Spinal cord (tissue), 10 donors: ENCODE measurements at places on chromosomes 11 and 22.

DNA sequence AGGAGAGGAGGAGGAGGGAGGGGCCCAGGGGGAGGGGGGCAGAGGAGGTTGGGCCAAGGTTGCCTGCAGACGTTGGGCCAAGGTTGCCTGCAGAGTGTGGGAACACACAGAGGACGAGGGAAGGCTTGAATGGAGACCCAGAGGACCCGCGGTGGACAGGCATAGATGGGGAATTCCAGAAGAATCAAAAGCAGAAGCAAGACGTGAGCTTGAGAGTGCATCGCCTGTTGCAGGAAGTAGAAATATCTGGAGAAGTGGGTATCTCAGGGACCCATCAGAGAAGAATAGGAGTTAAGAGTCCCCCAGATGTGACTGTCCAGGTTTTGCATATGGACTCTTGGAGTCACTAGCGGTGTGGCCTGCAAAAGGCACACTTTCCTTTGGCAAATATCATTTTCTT, 670.2 kb downstream of the TBC1D22A start:
- no peak overlapping the region for H3K4me3 ChIP-seq
- H3K36me3 ChIP-seq: no peaks in the 10 kb centered on the region
- no peaks in the 10 kb centered on the region for H3K4me1 ChIP-seq

DNA sequence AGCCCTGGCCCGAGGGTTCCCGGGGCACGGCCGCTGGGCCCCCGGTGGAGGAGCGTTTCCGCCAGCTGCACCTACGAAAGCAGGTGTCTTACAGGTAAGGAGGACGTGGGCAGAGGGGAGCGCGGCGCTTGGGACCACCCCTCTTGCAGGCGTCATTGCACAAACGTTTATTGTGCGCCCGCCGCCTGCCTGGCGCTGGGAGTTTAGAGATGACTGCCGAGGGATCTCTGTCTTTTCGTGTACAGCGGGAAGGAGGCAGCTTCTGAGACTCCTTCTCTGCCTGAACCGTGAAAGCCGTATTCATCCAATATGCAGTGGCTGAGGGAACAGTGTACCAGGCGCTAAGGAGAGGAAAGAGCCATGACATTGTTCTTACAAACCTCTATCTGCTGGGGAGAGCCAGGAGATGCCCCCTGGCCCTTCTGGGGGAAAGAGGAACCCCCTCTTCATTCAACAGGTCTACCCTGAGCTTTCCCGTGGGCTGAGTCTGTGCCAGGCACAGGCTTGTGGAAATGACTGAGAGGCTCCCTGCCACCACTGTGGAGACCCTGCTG, 13.8 kb upstream of the DGKZ start:
- H3K27ac ChIP-seq: no peak overlapping the region
- H3K4me1 ChIP-seq: peaks cover 64% of the 10 kb centered on the region
- H3K36me3 ChIP-seq: no peaks in the 10 kb centered on the region
- peak overlapping the region; percentile 28 for H3K4me3 ChIP-seq
- peak; percentile 87 for DNase-seq
- peaks cover 17% of the 10 kb centered on the region for H3K27me3 ChIP-seq

DNA sequence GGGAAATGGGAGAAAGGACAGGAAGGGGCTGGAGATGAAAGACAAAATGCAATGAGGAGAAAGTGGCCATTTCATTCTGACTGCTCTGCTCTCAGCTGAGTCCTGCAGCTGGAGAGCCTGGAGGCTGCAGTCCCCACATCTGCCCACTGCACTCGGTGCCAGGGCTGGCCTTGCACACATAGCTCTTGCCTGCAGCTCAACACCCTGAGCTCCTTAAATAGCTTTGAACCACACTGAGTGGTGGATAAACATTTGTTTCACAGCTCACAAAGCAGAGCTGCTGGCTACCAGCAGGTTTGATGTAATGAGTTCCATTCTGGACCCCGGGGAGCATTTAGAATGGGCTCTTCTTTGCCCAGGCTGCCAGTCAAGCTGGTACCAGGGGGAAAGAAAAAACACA, 426.1 kb upstream of the CADM1 start:
- DNase-seq: peak; percentile 81
- no peak overlapping the region for H3K27ac ChIP-seq
- H3K4me3 ChIP-seq: no peak overlapping the region
- H3K27me3 ChIP-seq: no peaks in the 10 kb centered on the region

- no peaks in the 10 kb centered on the region for H3K27me3 ChIP-seq
- no peak overlapping the region for H3K27ac ChIP-seq
- DNase-seq: no peak
These were observed 252.1 kb downstream of the SBF2 start for GRCh38 chr11:10041748-10042446.

DNA sequence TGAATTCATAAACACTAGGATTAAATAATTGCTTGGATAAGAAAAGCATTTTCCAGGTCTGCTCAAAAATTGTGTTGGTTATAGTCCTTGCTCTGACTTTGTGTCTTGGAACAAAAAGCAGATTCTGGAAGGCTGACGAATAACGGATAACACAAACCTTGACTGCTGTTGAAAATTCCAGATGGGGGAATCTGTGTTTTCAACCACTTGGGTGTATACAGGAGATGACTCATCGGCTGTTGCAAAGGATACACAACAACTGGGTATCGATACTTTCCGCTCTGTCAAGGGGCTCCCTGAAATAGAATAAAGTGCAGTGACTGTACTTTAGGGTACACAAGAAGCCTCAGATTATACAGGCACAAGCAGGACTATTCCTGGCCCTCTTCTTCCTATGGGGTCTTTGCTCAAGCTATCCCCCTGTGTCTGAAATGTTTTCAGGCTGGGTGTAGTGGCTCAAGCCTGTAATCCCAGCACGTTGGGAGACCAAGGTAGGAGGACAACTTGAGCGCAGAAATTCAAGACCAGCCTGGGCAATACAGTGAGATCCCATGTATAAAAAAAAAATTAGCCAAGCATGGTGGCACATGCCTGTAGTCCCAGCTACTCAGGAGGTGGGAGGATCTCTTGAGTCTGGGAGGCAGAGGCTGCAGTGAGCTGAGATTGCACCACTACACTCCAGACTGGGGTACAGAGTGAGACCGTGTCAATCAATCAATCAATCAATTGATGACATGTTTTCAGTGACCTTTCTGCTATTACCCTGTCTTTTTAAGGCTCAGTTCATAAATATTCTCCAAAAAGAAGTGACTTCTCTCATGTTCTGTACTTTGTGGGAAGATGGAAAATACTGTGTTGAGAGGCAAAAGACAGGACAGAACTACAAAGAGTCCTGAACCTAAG, 48.6 kb upstream of the UCP3 start:
- no peak for DNase-seq
- no peak overlapping the region for H3K4me3 ChIP-seq
- H3K27ac ChIP-seq: no peak overlapping the region
- no peaks in the 10 kb centered on the region for H3K27me3 ChIP-seq

DNA sequence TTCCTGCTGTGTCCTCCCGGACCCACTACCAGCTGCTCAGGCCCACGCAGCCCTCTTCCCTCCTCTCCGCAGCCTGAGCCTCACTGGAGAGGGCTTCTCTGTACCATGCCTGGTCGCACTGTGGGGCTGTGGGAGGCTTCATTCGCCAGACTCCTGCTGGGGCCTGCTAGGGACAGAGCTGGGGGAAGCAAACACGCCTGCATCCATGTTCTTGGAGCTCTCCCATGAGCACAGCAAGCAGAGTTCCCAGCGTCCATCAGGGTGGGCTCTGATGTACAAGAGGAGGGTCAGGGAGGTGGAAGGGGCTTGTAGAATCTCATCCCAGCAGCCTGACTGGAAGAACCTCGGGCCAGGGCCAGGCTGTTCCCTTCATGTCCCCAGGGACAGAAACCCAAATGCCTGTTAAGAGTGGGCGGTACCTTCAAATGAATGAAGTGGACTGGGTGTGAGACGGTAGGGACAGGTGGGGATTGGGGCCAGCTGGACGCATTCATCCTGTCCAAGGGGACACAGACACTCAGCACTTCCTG, 59.9 kb downstream of the MPPED1 start:
- no peaks in the 10 kb centered on the region for H3K27me3 ChIP-seq
- no peak overlapping the region for H3K4me3 ChIP-seq
- no peak overlapping the region for H3K27ac ChIP-seq

DNA sequence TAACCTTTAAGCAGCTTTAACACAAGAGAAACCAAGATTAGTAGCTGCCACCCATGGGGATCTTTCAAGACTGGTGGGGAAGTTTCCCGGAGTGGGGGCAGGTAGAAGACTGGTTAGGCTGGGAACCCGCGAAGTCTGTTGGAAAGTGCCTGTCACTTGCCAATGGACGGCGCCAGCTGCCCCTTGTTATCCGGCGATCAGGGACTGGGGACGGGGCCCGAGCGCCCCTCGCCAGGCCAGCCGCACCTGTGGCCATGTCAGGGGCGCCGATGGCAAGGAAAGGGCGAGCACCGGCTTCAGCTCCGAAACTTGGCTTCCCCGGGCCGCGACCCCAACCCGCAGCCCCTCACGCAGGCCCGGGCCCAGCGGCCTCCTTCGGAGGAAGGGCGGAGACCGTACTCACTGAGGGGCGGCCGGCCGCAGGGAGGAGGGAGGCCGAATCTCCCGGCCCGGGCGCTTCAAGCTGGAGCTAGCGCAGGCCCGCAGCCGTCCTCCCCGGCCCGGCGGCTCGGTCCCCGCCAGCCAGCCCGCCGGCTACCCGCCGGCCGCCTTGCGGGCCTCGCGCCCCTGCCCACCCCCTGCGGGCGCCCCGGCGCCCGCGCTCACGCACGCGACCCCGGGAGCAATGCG, 539 bp downstream of the EIF4ENIF1 start:
- H3K36me3 ChIP-seq: peaks cover 23% of the 10 kb centered on the region
- H3K4me3 ChIP-seq: peak overlapping the region; percentile 82
- H3K4me1 ChIP-seq: peaks cover 5% of the 10 kb centered on the region
- DNase-seq: no peak
- no peaks in the 10 kb centered on the region for H3K27me3 ChIP-seq
- H3K27ac ChIP-seq: peak overlapping the region; percentile 33

- H3K27me3 ChIP-seq: no peaks in the 10 kb centered on the region
- no peak for DNase-seq
- no peak overlapping the region for H3K27ac ChIP-seq
- H3K36me3 ChIP-seq: no peaks in the 10 kb centered on the region
- H3K4me3 ChIP-seq: no peak overlapping the region
These were observed 82.1 kb upstream of the GALNT18 start for GRCh38 chr11:11703885-11704284.

DNA sequence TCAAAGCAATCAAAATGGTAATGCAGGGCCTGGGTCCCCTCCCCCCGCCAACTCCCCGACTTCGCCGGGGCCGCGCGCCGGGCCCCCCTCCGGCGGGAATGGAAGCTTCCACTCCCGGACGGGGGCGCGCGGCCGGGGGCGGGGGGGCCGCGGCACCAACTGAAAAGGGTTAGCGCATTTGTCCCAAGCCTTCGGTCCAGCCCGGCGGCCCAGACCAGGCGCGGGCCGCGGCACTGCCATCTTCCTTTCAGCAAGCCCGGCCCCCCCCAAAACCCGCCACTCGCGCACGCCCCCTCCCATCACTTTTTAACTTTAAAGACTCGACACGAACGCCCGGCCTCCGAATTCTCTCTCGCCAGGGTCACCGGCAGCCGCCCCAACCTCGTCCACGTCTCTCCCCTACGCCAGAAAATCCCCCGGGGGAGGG, 2.8 kb downstream of the PHF21B start:
- peak overlapping the region; percentile 90 for H3K27ac ChIP-seq
- no peaks in the 10 kb centered on the region for H3K27me3 ChIP-seq
- peaks cover 4% of the 10 kb centered on the region for H3K36me3 ChIP-seq
- peak; percentile 54 for DNase-seq
- peak overlapping the region; percentile 49 for H3K4me3 ChIP-seq

DNA sequence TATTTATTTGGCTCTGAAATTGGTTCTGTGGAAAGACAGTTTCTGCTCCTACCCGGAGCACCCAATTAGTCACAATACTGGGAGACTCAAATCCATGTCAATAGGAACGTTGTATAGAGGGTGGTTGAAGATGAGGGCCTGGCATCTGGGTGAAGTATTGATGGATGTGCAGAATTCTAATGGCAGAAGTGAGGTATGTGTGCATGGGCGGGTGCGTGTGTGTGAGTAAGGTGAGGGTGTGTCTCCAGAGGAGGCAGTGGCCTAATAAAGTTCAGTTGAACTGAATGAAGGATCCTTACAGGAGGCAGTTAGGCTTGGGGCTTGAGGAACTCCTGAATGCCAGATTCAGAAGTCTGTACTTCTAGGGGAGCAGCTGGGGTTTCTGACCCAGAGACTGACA, 71.8 kb upstream of the B3GAT1 start:
- peaks cover 4% of the 10 kb centered on the region for H3K36me3 ChIP-seq
- H3K27me3 ChIP-seq: no peaks in the 10 kb centered on the region
- H3K4me1 ChIP-seq: peaks cover 9% of the 10 kb centered on the region
- no peak overlapping the region for H3K4me3 ChIP-seq
- no peak overlapping the region for H3K27ac ChIP-seq

DNA sequence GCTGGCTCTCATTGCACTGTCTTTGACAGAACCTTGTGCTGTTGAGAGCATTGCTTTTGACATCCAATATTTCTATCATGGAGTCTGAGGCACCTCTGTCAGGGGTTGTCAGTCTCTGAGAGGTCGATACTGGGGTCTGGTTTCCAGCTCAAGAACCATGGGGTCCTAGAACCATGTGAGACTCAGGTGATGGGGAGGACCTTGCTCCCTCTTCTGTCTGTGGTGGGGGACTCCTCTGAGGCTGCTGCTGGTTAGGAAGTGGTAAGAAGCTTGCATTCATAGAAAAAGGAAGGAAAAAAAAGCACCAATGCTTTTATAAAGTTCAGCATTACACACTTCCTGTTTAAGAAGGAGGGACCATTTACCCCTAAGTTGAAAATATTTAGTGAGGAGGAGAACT, 91.8 kb upstream of the CD44 start:
- H3K27me3 ChIP-seq: no peaks in the 10 kb centered on the region
- H3K4me3 ChIP-seq: no peak overlapping the region
- H3K27ac ChIP-seq: no peak overlapping the region
- no peaks in the 10 kb centered on the region for H3K36me3 ChIP-seq

GRCh38 chr22:38963872-38964271, 6.5 kb downstream of the APOBEC3A start:
- no peak overlapping the region for H3K27ac ChIP-seq
- no peak for DNase-seq
- no peaks in the 10 kb centered on the region for H3K4me1 ChIP-seq

DNA sequence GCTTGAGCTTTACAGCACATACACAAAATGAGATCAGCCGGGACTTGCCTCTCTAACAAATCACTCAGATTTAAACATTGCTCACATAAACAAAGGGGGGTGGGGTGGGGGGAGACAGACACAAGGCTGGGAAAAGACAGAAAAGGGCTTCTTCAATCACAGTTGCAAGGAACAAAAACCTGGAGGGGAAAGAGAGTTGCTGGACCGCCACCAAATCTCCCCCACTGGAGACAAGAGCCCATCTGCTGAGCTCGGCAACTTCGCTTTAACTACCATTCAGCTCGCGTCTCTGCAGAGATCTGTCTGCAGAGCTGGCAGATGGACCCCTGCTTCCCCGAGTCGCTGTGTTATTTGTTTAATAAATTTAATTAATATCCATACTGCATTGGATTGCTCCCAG, 165.0 kb downstream of the RCN1 start:
- no peaks in the 10 kb centered on the region for H3K36me3 ChIP-seq
- peak; percentile 61 for DNase-seq
- no peak overlapping the region for H3K4me3 ChIP-seq
- peak overlapping the region; percentile 10 for H3K27ac ChIP-seq
- H3K27me3 ChIP-seq: no peaks in the 10 kb centered on the region

GRCh38 chr11:2987881-2988861, 4.0 kb downstream of the NAP1L4 start:
- H3K27ac ChIP-seq: no peak overlapping the region
- no peaks in the 10 kb centered on the region for H3K36me3 ChIP-seq
- no peak overlapping the region for H3K4me3 ChIP-seq
- peaks cover 20% of the 10 kb centered on the region for H3K4me1 ChIP-seq
- DNase-seq: no peak

- DNase-seq: peak; percentile 87
- peaks cover 16% of the 10 kb centered on the region for H3K27me3 ChIP-seq
- peaks cover 11% of the 10 kb centered on the region for H3K36me3 ChIP-seq
- H3K27ac ChIP-seq: no peak overlapping the region
- peak overlapping the region; percentile 40 for H3K4me3 ChIP-seq
- peaks cover 39% of the 10 kb centered on the region for H3K4me1 ChIP-seq
These were observed 2.3 kb upstream of the DUSP8 start for GRCh38 chr11:1574238-1574932.
